Cardiac muscle cell (in vitro differentiated cells and primary cell): ENCODE measurements at places on chromosomes 13 and 19. TPM values are rescaled to one million over a fixed set of nuclear protein-coding genes. Genes with fewer than 3 reads are reported as not detected.

DNA sequence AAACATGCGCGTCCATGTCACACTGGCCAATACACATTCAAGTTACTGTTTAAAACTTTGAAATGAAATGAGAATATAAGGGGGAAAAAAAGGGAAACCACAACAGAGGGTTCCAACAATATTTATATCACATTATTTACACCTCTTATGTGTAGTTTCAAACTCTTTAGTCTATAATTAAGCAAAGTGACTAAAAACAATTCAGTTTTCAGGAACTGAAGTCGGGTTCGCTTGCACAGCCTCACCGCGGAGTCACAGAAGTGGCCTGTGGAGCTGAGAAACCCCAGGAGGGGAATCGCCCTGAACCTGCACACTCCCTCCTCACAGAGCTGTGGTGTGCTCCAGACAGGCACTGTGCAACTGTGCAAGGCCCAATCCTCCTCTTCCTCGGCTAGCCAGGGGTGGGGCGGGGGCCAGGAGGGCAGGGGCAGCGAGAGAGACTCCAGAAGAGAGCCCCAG, 75.9 kb downstream of the STK24 start:
- DNase-seq, result no peak

GRCh38 chr13:76683854-76684253, 202.4 kb downstream of the KCTD12 start:
- DNase-seq, result no peak

DNA sequence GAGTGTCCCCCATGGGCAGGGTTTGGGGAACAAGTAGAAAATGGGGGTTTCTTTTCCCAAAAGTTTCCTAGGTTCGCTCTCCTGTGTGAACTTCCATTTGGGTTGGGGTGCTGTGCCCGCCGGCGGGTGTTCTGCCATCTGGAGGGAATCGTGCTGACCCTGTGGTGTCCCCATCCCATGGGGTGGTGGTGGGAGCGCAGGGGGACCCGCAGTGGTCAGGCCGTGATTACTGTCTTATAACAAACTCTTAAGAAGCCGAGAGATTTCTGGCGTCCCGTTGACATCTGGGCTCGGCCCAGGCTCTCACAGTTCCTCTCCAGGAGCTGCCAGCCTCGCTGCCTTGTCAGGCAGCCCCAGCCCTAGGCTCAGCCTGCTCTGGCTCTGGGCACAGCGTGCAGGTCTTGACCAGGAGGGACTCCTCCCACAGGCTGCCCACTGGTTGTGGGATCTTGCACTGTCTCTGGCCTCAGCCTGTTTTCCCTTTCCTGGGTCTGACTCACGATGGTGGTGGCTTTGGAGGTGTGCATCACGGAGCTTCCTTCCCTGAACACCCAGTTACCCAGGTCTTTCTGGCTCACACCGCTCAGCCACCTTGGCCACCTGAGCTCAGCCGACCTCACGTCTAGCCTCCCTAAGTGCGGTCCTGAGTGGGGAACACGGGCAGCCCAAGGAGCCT, 34.5 kb downstream of the PLEKHJ1 start:
- DNase-seq, result no peak

GRCh38 chr13:35162420-35162819, 220.3 kb downstream of the NBEA start:
- no peak for DNase-seq

- DNase-seq, result no peak
Measured at GRCh38 chr19:8338835-8339234, 4.2 kb downstream of the KANK3 start.

Gene ENOX1
- 1.6 and 5.1 TPM in 2 replicates for polyA plus RNA-seq
